ENCODE measurements at places on chromosomes 5 and 9.

DNA sequence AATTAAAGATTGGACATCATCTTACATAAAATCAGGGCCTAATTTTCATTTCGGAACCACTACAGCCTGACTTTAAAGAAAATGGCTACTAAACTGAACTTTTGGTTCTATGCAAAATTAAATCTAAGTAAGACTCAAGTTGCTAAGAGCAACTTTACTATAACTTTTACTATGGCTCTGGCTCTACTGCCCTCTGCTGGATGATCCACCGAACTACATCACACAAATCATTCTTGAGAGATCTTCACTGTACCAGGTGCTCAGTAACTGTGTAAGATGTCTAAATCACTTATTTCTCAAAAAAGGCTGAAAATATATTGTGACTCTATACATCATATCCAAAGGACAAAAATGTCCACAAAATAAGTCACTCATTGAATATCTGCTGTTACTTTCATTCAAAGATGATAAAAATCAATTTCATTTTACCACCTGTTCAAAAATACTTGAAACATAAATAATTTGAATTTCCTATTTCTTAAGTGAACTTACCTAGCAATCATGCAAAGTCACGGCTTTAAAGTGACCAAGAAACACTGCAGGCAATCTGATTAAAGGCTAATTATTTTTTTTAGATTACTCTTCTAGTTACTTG, 13.5 kb downstream of the MOCS2 start:
- peak; percentile 56 for DNase-seq

DNA sequence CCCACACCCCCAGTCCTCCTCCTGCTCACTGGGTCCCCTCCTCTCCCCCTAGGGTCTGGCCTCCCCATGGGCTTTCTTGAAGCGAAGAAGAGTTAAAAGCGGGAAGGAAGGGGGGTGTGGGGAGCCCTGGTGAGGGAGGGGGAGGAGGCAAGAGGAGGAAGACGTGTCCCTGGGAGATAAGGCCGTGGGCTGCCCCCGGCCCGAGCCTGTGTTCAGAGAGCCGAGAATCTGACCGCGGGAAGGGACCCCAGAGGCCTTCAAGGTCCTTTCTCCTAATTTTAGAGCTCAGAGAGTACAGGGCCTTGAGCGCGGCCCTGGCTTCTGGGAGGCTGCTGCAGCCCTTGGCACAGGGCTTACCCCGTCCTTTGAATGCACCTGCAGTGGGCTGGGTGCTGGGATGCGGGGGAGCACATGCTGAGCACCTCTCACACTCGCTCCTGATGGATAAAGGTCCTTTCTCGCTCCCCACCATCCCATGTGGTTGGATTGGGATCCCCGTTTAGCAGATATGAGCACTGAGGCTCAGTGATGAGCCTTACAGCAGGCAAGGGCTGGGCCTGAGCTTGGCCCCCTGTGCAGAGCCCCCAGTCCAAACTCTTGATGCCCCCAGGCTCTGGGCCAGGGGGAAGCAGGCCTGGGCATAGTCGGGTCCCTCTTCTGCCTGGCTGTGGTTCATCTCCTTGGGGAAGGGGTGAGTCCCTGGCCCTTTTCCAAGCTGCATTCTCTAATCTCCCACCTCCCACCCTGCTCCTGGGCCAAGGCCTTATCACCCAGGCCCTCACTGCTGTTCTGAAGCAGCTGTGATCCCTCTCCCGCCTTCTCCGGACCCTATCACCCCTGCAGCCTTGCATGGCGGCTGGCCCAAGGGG, 5.9 kb downstream of the GFI1B start:
- no peak for DNase-seq

DNA sequence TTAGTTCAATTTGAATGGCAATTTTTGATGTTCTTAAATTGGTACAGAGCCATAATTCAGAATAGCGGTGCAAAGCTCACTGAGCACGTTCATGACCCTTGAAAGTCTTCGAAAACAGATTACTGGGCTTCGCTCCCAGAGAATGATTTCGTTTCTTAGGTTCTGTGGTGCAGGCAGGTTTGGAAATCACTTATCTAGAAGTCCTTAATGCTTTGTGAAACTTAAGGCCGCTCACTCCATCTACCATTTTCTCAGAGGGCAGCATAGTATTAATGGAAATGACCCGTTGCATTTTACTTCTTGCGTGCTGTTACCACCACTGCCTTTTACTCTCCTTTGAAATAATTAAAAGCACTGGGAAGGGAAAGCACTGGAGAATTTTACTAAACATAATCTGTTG, 2.9 kb upstream of the MAT2B start:
- DNase-seq, result no peak

GRCh38 chr5:164052536-164053093, 547.2 kb downstream of the MAT2B start:
- no peak for DNase-seq

- DNase-seq, result no peak
Measured at GRCh38 chr5:79990205-79990597, 861 bp downstream of the MTX3 start.

GRCh38 chr5:156326718-156327259, at the start of gene SGCD:
SGCD (plus strand) TSS chr5:156327164.
- DNase-seq, result no peak

GRCh38 chr5:147921136-147921535, 14.8 kb upstream of the C5orf46 start:
- DNase-seq, result no peak

GRCh38 chr9:137918331-137919094, 40.9 kb downstream of the CACNA1B start:
- no peak for DNase-seq

- no peak for DNase-seq
Measured at GRCh38 chr5:11046160-11046559, 285.1 kb upstream of the DAP start.

DNA sequence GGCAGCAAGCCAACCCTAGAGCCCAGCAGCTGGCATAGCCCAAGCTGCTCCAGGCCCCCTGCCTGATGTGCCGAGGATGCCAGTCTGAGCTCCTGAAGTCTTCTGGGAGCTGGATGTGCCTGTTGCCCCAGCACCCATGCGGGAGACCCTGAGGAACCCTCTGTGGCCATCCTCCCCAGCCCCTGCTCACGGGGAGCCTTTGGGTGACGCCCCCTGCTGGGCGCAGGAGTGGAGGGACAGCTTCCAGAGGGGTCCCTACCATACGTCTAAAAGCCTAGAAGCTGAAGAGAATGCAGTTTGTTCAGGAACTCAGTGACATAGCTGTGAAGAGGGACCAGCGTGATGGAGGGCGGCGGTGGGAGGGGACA, 33.1 kb upstream of the MVB12B start:
- no peak for DNase-seq

- no peak for DNase-seq
Measured at GRCh38 chr5:155919725-155920124, 407.2 kb upstream of the SGCD start.

DNA sequence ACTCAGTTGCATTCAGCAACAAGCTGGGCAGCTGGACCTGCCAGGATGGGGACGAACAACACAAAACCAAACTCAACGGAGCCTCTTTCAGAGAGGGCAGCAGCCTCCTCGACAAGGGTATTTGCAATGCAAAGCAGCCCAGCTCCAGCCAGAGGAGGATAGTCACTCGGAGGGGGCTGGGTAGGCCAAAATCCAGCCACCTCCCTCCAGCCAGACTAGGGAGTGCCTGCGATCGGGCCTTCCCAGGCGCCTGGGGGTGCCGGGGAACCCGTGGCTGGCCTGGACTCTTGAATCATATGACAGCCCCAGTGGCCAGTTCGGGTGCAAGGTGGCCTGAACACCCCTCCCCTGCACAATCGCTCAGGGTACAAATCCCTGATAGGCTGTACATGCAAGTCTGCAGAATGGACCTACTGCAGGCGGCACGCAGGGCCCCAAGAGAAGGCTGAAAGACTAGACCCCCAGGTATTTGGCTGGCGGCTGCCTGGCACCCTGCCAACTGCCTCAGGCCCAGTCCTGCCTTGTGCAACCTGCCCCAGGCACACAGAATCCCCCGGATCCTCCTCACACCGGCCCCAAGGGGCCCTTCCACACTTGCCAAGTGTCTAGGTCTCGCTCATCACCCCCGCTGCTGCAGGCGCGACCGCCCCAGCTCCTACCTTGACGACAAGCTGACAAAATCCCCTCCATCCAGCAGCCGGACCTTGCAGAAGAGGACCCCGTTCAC, 1.3 kb downstream of the EEIG1 start:
- DNase-seq, result no peak
